Substantia nigra (tissue), 51 donors: ENCODE measurements at places on chromosomes 11 and 22.

GRCh38 chr11:85903811-85904210 is 48.6 kb downstream of the CCDC83 start:
- no peak for DNase-seq

DNA sequence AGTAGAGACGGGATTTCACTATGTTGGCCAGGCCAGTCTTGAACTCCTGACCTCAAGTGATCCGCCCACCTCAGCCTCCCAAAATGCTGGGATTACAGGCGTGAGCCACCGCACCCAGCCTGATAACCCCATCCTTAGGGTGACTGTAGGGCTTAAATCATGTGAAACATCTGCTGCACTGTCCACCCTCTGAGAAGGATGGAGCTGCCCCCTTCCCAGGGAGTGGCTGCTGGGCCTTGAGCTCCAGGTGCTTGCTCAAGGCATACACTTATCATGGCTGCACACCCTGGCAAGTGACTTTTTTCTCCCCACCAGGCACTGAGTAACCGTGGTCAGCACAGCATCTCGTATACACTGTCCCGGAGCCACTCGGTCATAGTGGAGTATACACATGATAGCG is 5.3 kb downstream of the PELI3 start:
- no peak for DNase-seq

- DNase-seq: no peak
These were observed 6.0 kb downstream of the MPST start for GRCh38 chr22:37025500-37026070.

DNA sequence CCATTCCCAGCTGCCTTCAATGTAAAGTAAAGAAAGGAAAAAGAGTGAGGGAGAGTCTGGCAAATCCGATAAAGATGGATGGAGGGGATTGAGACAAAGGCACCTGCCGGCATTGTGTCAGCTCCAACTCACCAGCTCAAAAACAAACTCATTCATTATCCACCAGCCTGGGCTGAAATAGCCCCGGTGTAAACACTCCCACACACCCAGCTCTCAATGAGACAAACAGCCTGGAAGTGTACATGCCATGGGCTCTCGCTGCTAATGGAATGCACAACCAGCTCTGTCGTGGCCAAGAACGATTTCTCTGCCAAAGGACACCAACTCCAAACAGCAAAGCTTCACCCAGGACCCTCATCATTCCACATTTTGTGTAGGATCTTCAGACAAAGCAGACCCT is 89.3 kb upstream of the OPCML start:
- DNase-seq: no peak

DNA sequence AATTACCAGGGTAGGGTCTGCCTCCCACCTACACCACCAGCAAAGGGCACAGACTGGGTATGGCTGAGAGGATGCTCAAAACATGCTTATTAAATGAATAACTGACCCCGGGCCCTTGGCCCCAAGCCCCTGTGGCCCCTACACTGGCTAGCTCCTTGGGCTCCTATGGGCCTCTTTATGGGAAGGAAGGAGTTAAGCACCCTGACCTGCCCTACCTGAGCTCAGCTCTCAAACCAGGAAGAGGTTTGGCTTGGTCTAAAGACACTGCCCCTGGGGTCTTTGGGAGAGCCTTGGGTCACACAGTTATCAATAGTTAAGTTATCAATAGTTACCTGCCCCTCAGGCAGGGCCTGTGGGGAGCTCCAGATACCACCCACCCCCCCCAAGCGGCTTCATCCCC is 1.2 kb downstream of the USH1C start:
- DNase-seq: no peak

- DNase-seq: no peak
These were observed 57.6 kb downstream of the KCNJ4 start for GRCh38 chr22:38397189-38398085.
